NCI-H2081 (cell line): ENCODE measurements at places on chromosomes 3 and 15.

GRCh38 chr3:48561045-48561736 is 2.4 kb downstream of the UCN2 start:
- DNase-seq = no peak

DNA sequence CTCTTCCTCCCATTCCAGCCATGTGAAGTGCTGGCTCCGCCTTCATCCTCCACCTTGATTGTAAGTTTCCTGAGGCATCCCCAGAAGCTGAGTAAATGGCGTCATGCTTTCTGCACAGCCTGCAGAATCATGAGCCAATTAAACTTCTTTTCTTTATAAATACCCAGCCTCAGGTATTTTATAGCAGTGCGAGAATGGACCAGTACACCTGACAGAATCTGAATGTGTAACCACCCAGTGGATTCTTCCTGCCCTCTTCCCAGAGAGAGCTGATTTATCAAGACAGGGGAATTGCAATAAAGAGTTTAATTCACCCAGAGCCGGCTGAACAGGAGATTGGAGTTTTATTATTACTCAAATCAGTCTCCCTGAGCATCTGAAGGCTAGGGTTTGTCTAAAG is 86.6 kb downstream of the C3orf70 start:
- no peak for DNase-seq

DNA sequence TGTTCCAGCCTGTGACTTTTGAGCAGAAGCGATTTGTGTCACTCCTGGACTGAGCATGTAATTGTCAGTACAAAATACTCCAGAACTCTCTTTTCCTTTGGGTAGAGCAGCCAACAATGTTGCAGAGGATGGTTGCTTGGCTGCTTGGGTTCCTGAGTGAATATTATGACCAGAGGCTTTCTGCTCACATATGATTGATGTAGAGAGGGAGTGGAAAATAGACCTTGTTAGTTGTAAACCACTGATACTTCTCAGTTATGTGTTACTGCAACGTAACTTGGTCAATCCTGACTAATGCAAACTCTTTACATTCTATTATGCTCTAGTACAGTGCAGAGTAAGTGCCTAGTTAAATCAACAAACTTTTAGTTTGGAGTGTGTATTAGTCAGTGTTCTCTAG is 322.6 kb upstream of the KCNH8 start:
- DNase-seq = no peak

- no peak for DNase-seq
Observed at GRCh38 chr15:68415061-68415460, 16.9 kb downstream of the ITGA11 start.

DNA sequence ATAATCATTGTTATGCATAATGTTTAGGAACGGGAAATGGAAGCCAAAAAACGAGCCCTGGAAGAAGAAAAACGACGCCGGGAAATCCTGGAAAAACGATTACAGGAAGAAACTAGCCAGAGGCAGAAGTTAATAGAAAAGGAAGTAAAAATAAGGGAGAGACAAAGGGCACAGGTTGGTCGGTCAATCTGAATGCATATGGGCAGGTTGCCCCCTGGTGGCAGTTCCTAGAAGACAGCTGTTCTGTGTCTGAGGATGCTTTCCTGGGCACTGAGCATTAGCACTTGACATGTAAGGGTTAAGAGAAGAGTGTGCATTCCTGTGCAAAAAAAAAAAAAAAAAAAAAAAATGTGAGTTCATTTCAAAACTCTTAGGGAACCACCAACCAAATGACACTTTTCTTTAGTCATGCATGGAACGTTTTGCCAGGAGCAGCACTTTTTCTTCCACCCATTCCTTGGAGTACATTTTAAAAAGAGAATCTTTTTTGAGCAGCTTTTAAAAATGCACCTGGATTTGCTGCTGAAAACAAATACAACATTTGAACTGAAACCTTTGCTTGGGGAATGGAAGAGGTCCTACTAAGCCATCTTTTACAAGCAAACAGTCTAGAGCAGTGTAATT is 11.1 kb upstream of the ABHD10 start:
- peak; percentile 86 for DNase-seq

- no peak for DNase-seq
Observed at GRCh38 chr15:74565381-74566085, 24.5 kb downstream of the ARID3B start.

DNA sequence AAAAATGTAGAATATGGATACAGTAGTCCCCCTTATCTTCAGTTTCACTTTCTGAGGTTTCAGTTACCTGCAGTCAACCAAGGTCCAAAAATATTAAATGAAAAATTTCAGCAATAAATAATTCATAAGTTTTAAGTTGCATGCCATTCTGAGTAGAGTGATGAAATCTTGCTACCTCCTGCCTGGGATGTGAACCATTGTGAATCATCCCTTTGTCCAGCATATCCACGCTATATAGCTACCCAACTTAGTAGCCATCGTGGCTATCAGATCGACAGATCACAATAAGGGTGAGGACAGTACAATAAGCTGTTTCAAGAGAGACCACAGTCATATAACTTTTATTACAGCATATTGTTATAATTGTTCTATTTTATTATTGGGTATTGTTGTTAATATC is 1.2 kb upstream of the LARS2 start:
- no peak for DNase-seq

DNA sequence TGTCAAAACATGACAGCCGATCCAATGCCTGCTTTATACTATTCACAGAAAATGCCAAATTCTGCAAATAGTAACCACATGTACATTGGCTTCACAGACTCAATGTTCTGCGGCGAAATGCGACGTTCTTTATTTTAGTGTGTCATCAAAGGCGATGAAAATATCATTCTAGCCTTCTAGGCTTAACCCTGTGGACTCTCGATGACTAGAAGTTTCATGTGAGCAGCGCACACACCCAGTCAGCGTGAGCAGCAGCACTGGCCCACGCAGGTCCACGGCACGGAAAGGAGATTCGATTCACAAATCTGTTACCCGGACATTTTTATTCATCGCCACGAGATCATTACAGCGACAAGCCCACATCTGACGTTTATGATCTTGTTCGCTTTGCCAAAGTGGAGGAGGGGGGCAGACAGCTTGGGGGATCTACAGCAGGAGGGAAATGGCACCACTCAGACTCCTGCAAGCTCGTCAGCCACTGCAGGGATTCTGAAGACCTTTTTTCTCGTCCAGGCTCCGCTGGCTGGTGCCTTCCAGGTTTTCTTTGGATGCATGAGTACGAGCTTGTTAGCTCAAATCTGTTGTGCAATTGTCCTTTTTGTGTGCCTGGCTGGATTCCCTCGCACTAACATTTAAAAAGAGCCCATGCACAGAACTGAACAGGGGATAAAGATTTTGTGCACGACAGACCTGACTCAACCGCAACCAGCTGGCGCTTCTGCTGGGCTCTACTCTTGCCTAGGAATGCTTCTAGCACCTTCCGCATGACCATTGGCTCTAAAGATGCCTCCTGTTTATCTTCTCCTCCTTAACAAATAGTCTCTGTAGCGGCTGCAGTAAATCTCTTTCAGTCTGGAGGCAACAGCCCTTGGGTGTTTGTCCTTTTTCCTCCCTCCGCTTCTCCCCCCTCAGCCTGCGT is 938.4 kb downstream of the MCTP2 start:
- no peak for DNase-seq

- DNase-seq = peak; percentile 33
Observed at GRCh38 chr3:43892526-43892925, 201.8 kb downstream of the ABHD5 start.

- no peak for DNase-seq
Observed at GRCh38 chr3:112856537-112856936, 9.9 kb upstream of the CD200R1L start.

GRCh38 chr3:10015461-10015904 is 10.8 kb upstream of the FANCD2 start:
- no peak for DNase-seq

DNA sequence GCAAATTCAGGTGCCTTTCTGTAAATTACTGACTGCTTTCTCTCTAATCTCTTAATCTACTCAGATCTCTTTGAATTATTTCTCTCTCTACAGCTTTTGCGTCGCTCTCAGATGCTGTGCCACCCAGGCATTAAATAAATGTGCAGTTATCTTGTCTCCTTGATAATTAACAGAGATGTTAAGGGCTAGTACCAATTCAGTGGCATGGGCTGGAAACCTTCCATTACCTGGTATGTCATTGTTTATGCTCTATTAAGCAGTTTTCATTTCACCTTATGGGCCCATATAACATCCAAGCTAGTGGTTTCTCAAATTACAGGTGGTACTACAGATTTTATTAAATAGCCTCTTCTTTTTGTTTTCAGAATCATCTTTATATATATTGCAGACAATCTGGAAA is 66.0 kb downstream of the PEX5L start:
- DNase-seq = no peak

GRCh38 chr3:82355228-82355627 is 593.8 kb upstream of the GBE1 start:
- no peak for DNase-seq

GRCh38 chr15:86231864-86232721 is 152.4 kb downstream of the AGBL1 start:
- DNase-seq = no peak

GRCh38 chr3:61893840-61894566 is 332.6 kb downstream of the PTPRG start:
- DNase-seq = no peak

DNA sequence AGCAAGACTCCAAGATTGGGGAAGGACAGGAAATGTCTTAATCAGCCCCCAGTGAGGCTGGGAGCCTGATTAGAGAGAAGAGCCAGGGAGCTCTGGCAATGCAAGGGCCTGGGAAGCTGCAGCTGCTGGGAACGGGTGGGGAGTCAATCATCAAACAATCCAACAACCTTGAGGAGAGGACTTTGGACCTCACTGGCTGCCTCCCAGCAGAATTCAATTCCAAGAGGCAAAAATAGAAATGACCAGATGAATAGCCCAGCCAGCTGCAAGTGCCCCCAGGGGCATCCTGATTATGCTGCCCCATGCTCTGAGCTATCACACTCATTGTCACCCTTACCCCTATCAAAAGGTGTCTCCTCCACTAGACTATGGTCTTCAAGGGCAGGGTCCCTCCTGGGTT is 6.1 kb upstream of the HOMER2 start:
- DNase-seq = no peak

DNA sequence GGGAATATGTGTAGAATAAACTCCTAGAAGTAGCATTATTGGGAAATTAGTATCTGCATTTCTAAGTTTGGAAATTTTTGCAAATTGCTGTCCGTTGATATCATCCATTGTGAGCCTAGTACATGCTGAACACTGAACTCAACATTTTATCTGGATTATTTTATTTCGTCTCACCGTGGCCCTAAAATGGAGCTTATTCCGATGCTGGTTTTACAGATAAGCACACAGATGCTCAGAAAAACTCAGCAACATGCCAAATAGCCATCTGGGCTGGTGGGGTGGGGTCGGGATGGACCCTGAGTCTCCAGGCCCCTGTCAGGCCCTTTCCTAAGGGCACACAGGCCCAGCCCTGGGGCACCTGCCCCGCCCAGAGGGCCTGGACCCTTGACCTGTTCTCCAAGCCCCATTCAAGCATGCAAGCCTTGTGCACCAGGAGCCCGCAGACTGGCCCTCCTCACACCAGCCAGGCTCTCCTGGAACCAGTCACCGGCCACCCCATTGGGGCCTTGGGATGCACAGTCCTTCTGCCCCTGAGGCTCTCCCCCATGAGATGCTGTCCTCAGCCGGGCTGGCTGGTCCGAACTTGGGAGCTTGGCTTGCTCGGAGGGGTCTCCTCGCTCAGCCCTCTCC is 20.7 kb upstream of the KLF13 start:
- no peak for DNase-seq

DNA sequence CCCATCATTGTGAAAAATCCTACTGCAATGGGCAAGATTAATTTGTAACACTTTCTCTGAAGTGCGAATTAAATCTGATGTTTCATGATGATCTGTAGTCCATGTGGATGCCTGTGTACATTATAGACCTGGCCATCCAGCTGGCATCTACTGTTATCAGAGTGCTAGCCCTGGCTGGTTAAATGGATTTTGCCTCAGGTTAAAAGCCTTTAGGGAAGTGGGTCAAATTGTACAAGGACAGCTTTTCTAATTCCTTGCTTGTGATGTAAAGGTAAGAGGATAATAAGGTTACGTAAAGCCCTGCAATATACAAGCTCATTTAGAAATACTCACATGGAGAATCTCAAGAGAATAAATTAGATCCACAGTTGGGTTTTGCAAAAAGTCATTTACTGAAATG is 138.2 kb downstream of the EPHA3 start:
- DNase-seq = no peak

DNA sequence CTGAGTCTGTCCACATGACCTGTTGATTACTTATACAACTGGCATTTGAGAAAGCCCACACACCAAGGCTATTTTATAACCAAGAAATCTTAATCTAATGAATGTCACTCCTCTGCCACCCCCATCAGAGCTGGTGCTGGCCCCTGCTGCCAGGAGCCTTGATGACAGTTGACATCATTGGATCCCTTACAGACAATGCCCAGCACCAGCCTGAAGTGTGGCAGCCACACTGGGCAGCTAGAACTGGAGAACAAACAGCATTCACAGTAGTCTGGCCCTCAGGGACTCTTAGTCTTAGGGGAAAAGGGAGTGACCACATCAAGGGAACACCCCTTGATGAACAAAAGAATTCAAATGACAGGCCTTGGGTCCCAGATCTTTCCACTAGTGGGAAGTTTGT is 840.6 kb downstream of the EPHA3 start:
- DNase-seq = no peak

DNA sequence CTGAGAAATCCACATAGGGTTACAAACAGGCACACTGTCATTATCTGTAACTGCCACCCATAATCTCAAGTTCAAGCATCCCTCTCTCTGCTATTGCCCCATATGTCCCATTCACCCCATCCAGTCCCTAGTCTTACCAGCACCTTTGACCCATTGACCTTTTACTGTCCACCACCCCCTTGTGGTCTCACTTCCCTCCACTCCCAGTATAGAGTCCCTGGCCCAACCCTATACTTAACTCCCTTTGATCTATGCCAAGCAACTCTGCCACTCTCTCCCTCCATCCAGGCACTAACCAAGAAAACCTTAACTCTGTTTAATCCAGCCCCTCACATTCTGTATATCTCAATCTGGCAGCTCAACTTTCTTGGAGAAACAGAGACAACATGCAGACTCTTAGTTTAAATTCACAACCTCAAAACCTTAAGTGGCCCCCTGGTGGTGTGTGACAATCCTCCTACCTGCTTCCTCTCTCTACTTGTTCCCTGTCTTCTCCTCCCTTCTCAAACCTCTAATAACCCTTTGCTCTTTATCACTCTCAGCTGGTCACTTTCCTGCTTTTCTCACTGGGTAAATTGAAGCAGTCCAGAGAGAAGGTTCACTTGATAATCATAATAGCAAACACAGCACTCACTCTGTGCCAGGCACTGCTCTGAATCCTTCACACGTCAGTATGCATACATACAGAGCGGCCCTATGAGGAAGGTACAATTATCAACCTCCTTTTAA is 162.7 kb downstream of the STT3B start:
- DNase-seq = no peak

GRCh38 chr3:168113848-168114247 is 18.1 kb upstream of the GOLIM4 start:
- DNase-seq = no peak
